Stimulated activated CD4-positive, alpha-beta T cell treated with anti-CD3 and anti-CD28 coated beads, TNF-alpha, amount 100 ng/mL, for 4 hours (primary cell): ENCODE measurements at places on chromosomes 16 and 17.

DNA sequence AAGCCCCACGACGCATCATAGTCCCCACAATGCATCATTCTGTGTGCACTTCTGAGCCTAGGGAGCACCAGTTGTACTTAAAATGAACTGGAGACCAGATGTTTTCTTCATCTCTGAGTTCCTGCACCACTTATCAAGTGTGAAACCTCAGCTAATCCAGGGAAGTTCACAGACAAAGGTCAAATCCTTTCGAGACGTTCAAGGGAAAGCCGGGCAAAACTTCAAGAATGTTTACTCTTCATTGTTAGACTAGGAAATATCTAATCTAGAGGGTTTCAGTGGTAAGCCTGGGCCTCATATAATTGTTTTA lies 4.6 kb upstream of the PMP22 start:
- no peak for DNase-seq

- DNase-seq, result no peak
Measured at GRCh38 chr16:62715701-62716100, 679.5 kb upstream of the CDH8 start.

DNA sequence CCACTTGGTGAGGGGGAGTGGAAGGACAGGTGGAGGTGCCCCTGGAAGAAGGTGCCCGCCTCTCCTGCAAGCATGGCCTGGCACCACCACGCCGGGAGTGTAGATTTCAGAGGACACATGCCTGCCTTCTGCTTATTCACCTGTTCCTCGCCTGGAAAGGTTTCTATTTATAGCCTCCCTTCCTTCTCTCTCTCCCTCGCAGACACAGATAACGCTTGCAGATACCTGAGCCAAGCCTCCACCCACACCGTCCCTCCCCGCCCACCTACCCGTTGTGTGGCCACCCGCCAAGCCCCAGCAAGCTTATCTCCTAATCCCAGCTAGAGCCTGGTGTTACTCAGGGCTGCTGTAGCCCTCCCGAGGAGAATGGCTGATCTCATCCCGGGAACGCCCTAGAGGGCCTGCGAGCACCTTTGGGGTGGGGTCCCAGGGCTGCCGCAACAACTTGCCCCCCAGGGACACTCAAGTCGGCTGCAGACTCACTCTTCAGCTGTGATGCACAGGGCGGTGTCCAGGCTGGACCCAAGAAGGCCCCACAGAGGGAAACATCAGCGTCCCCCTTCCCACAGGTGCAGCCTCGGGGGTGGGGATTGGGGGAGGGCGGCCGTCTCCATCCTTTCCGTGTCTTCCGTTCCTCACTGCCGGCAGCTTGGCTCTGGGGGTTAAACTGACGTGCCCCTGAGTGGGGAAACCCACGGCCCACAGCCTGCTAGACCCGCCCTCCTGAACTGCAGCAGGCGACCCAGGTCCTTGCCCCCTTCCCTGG lies 1.9 kb upstream of the SNAI3 start:
- DNase-seq, result no peak

- DNase-seq, result no peak
Measured at GRCh38 chr17:78107457-78107856, 21.1 kb downstream of the TMC6 start.

- DNase-seq, result no peak
Measured at GRCh38 chr16:12092544-12092921, 116.0 kb downstream of the SNX29 start.

- no peak for DNase-seq
Measured at GRCh38 chr17:74011966-74012365, 191.5 kb upstream of the RPL38 start.

DNA sequence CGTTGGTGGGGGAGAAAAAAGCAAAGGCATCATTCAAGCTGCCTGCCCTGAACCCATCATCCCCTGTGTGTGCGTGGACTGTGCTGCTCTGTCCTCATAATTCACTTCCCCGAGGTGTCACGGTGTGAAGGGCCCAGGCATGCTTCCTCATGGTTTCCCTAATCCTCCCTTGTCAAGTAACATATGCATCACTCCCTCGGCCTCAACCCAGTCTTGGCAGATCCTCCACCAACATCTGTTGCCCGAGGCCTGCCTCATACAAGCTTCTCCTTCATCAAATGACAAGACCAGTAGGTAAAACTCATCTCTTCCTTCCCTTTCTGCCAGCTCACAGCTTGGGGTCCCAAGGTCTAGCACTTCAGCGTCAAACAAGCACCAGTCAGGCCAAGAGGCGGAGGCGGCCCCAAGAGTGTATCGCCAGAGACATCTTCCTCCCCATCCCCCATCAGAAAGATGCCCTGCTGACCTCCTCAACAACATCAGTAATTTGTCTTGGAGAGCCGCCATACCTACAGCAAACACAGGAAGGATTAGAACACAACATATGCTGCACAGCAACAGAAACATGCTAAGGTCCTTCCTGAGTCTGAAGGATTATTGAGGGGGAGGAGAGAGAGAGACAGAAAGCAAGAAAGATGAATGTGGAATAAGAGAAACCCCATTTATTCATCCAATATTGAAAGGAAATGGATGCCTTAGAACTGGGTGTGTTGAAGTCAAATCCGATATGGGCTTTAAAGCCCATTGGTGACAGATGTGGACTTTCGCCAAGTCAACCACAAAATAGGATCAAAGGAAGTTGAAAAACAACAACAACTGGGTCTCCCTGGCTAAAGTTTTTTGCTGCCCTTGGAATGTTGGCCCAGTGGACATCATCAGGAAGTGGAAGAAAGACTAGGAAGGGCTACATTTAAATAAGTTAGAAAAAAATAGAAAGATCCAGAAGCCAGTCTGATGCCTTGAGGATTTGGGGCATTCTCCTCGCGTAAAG lies 38.4 kb downstream of the SOX9 start:
- DNase-seq, result no peak

GRCh38 chr16:59173408-59173831 lies 439.3 kb upstream of the GOT2 start:
- DNase-seq, result no peak

GRCh38 chr16:14606102-14606501 lies 24.0 kb downstream of the PARN start:
- DNase-seq, result no peak

GRCh38 chr16:21634216-21634615 lies 18.2 kb downstream of the IGSF6 start:
- no peak for DNase-seq

DNA sequence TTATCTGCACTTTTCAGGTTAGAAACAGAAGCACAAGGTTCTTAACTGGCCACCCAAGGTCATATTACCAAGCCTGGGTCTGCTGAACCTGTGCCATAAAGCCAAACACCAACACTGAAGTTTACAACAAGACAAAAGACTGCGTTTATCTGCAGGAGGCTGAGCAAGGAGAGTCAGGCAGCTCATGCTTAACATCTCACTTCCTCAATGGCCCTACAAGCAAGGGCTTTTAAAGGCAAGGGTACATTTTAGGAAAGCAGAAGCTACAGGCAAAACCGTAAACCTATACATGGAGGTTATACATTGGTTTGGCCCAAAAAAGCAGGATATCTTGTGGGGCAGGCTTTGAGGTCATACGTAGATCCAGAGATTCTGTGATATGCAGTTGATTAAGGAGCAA lies 91.2 kb downstream of the GNAO1 start:
- DNase-seq, result no peak

- no peak for DNase-seq
Measured at GRCh38 chr17:73934696-73935095, 268.8 kb upstream of the RPL38 start.

- DNase-seq, result no peak
Measured at GRCh38 chr16:1992704-1993317, 3.0 kb downstream of the SYNGR3 start.

DNA sequence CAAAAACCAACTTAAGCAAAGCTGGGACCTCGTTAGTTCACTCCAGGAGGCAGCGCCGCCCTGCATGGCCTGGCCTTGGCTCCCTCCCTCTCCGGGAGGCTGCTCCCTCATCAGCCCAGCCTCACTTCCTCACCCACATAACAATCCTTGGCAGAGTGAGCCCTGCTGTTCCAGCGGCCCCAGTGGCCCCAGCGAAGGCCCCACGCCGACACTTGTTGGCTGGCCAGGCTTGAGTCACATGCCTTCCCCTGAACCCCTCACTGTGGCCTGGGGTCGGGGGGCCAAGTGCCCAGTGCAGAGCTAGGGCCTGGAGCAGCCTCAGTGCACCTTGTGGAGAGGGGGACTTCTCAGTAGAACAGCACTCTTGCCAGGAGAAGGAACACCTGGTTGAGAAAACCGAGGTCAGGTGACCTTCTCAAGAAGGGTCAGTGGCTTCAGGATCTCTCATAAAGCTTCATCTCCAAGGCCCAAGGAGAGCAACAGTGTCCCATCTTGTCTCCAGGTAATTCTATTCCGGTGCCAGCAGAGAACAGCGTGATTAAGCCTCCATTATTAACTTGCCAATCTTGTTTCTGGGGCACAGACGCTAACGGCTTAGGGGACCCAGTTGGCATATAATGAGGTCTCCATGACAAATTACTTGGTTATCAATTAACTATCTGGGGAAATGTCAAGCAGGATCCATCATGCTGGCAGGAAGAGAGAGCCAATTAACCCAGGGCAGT lies 26.8 kb downstream of the ENDOV start:
- DNase-seq, result no peak

DNA sequence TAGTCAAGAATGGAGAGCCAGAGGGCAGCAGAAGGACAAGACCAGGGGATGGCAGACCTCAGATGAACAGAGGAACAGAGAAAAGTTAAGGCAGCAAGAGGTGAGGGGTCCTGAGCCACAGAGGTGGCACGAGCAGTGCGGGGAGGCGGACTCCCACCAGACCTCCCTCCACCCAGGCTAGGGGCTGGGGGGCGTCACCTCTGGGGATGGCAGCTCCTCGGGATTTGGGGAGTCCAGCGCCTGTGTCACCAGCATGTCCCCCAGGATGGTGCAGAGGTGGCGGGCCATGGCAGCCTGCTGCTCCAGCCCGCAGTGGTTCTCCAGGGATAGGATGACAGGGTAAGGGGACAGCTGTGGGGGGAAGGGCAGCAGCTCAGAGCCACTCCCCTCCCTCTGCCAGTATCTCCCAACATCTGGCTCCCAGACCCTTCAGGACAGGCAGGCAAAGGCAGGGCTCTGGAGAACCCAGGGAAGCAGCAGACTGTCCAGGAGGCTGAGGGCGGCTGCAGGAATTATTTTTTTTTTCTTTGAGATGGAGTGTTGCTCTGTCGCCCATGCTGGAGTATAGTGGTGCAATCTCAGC lies 15.8 kb downstream of the PLCD3 start:
- no peak for DNase-seq

GRCh38 chr17:73551759-73552158 lies 92.5 kb downstream of the SDK2 start:
- no peak for DNase-seq

- DNase-seq, result no peak
Measured at GRCh38 chr17:17514361-17514992, 18.3 kb upstream of the RASD1 start.

DNA sequence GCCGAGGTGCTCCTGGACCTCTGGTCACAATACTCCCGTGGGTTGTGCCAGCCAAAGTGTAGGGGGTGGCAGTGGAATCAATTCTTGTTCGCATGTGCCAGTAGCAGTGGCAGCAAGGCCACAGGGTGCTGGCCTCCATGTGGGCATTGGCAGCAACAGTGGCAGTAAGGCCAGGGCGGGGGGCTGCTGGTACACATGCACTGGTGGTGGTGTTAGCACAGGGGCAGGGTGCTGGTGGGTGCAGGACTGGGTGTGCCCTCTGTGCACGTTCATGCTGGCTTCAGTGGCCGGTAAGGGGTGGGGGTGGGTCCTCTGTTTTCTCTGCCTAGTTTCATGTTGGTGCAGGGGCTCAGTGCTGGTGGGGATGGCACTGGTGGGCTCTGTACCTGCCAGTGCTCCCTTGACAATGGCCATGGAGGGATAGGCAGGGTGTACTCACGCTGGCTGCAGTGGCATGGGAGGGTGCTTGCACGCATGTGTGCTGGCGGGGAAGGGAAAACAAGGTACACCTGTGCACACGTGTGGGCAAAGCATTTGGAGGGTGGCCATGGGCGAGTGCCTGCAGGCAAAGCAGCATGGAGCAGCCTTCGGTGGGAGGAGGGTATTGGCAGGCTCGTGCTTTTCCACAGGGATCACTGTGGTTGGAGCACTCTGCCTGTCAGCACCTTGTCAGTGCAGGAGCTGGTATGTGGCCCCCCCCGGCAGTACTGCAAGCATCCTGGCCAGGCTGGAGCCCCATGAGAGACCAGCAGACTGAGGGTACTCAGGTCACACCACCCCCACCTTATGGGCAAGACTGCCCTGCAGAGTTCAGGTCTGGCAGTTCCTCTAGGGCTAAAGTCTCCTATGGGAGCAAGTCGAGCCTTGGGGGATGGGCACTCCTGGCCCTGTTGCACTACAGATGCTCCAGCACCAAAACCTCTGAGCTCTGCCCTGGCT lies 35.8 kb downstream of the NF1 start:
- DNase-seq, result no peak

DNA sequence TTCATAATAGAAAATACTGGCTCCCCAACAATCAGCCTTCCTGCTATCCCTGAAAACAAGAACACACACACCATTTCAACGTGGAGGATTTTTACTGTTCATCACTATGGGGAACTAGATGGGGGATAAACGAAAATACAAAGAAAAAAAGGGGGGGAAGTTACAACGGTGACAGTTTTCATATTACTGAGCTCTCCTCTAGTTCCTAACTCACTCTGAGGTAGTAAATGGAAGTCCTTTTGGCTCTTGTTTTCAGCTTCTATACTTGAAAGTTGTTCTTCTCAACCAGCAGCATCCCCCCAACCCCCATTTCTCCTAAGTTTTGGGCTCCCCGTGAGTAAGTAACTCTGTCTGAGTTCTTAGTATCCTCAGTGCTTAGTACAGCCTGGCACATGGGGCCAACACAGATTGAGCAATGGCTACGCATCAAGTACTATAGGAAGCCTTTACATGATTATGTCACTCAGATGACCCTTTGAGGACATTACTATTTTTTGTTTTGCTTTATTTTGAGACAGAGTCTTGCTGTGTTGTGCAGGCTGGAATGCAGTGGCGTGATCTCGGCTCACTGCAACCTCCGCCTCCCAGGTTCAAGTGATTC lies 4.2 kb upstream of the CORO7 start:
- no peak for DNase-seq

DNA sequence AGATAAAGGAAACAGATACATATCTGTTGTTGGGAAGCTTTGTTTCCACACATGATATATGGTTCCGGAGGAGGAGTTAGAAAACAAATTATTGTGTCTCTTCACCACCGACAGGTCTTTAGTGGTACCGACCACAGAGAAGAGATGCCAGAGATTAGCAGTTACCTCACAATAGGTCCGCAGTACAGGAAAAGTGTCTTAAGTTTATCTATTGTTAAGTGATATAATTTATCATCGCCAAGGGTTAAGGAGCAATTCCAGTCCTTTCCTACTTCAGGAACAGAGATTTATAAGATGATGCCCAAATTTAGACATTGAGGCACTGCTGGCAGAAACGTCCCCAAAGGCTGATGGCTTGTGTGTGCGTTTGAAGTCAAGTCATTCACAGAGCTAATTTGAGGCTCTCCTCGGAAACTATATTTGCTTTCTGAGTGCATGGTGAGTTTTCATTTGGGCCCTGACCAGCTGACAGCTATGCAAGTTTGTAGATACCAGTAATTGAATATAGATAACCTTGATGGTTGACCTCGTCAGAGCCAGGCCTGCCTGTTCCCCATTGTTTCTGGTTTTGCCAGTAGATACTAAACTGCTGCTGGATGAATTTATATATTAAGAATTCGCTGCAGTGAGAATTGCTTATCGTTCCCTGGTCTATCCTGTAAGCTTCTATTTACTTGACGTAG lies 196.4 kb upstream of the IRX3 start:
- no peak for DNase-seq
